Activated naive CD8-positive, alpha-beta T cell treated with anti-CD3 and anti-CD28 coated beads, Interleukin-2, amount 10 ng/mL, durations not matched to agents 7 days and 5 days (primary cell): ENCODE measurements at places on chromosomes 1 and 21. TPM values are rescaled to one million over a fixed set of nuclear protein-coding genes. Genes with fewer than 3 reads are reported as not detected.

The FAM151A gene
- not detected for total RNA-seq

The DDAH1 gene
- total RNA-seq, result not detected

GRCh38 chr21:37413553-37414291 lies 47.1 kb downstream of the DYRK1A start:
- DNase-seq, result no peak

- no peak for DNase-seq
These were observed 19.7 kb upstream of the TSPEAR start for GRCh38 chr21:44730951-44731579.

GRCh38 chr1:226698659-226699058 lies 40.4 kb downstream of the ITPKB start:
- DNase-seq, result no peak
